ENCODE measurements at places on chromosomes 7 and 10. TPM values are rescaled to one million over a fixed set of nuclear protein-coding genes. Genes with fewer than 3 reads are reported as not detected.

GRCh38 chr7:37097983-37098382 is 350.7 kb downstream of the ELMO1 start:
- DNase-seq = no peak

DNA sequence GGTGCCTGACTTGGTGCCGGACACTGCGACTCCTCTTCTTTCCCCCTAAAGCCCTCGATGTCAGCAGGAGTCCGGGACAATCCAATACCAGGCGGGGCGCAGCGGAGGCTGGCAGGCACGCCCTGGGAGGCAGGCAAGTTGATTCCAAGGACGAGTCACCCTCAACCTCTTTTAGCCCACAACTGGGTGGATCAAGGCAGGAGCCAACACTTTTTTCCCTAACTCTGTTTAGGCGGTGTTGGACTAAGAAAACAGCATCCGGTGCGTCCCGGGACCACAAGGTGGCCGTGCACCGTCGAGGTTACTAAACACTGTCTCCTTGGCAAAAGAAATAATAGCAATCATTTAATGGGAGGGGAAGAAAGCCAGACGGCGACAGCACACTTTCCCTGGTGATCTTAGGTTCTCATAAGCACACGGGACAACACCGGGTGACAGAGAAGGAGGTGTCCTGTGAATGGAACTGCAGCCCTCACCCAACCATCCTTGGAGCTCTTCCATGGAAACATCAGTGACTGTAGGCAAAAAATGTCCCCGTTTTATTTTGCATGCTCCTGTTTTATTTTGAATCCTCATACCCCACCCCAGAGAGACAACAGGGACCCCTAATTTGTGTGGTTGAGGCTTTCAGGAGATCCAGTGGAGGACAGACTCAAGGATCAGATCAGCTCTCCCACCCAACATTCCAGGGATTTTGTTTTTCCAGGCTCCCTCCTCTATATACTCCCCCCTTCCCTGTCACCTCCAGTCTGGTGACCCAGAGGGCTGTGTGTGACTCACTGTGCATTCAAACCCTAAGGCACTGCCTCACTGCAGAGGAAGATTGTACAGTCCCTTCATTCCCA is 1.3 kb upstream of the CALCR start:
- DNase-seq = no peak

GRCh38 chr7:127802845-127803244 is 150.9 kb downstream of the SND1 start:
- no peak for DNase-seq

DNA sequence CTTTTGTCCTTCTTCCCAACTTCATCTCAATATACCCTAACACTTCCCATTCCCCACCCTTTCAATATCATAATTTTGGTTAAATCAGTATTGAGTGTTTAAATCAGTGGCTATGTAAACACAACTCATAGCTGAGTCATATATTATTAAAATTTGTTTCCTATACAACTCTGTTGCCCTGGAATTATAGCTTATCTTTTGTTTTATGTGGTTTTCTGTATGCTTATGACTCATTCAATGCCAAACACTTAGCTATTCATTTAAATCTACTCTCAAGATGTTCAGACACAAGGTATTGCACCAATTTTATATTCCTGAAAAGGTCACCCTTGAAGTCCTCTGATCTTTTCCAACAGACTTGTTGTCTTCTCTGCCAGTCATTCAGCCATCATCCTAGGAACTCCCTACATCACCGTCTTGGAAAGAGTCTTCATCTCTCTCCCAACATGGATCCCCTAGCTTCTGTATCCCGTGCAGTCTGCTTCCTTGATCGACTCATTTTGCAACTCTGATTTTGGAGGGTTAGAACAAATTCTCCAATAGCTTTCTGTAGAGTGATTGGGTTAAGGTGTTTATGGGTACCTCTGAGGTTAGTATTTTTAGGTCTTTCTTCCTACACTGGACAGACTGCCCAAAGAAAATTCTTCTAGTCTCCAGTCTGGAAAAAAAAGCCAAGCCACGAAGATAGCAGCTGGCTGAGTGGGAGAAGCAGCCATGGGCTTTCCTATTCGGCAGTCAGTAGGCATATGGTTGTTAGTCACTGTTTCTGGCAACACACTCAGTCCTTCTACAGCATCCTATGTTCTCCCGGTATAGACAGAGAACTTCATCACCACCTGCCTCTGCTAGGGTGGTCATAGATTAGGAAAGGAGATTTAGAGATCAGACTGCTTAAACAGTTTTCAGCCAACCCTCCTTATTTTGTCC is 102.1 kb downstream of the CRPPA start:
- peak; percentile 20 for DNase-seq

Gene FANK1
- 0.65 TPM for total RNA-seq

DNA sequence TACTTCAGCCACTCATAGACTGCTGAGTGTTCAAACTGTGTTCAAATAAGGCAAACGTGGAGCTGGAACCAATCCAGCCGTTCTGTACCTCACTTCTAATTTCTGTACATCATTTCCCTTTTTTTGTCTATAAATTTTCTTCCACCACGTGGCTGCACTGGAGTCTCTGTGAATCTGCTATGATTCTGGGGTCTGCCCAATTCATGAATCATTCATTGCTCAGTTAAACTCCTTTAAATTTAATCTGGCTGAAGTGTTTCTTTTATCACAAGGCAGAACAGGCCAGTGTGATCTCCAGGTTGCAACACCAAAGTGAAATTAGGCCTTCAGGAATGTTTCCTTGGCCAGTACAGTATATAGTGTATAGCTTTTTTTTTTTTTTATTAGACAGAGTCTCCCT is 53.5 kb downstream of the DNAJC12 start:
- no peak for DNase-seq

DNA sequence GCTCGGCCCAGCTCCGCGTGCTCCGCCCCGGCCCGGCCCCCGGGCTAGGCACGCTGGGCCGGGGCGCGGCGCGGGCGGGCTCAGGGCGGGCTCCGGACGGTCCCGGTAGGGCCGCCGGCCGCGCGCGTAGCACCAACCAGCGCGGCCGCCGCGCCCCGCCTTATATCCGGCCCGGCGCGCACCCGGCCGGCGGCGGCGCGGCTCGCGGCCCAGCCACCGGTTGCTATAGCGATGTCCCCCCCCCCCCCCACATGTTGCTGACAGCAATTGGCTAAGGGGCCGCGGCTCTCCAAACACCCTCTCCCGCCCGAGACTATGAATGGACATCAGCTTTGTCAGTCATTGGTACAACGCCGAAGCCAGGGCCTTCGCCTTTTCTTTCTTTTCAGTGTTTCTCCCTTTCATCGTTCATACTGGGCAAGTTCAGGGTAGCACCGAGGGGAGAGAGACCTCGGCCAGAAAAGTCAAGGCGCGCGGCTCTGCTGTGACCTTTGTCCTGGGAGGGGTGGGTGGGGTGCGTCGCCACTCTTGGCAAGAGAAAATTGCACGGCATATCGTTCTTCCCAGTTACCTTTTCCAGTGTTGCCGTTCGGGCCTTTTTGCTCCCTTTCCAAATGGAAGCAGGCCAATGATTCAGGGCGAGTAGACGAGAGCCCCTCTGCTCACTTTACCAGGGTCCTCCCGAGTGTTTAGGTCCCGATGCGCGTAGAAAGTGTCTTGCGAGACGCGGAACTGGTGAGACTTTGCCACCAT is 354.2 kb downstream of the DNAJB6 start:
- peak; percentile 67 for DNase-seq

DNA sequence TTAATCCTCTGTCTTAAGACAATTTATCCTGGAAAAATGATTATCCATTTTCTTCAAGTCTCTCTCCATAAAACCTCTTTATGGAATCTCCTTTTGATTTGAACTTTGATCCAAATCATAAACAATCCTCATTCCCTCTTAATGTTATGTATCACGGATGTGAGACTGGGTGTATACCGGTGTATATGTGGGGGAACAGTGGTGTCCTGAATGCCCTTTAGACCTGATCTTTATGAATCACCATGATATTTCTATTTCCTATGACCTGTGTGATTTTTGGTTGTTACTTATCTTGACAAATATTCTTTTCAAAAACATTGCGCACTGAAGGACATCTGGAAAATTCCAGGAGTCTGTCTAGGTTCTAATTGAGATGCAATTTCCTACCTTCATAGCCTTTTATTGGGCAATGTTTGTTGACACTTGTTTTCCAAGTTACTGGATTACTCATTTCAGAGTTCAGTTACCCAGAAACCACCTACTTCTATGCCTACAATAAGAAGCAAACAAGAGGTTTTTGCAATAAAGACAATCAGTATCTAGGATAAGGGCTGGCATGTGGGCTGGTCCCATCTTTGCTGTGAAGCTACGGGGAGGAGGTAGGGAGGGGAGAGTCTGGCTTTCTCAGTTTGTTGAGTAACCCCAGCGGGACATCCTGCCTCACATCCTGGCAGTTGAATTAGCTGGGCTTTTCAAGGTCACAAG is 190.4 kb downstream of the CTTNBP2 start:
- no peak for DNase-seq

GRCh38 chr7:117132321-117133120 is 179.2 kb downstream of the ST7 start:
- DNase-seq = peak; percentile 89

DNA sequence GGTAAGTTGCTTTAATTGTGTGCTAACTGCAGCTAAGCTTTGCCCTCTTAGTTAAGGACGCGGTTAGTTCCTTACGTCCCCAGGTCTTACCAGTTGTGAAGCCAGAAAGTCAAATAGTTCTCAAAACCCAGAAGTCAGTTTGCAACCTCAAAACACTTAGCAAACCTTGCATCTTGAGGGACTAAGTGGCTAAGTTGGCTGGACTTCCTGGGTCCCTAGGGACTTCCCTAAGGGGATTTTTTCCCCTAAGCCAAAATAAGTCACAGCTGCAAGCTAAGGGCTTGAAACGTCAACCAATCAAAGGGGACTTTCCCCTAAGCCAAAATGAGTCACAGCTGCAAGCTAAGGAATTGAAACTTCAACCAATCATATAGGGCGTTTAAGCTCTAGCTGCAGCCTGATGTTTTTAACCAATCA is 36.2 kb upstream of the HECW1 start:
- no peak for DNase-seq

DNA sequence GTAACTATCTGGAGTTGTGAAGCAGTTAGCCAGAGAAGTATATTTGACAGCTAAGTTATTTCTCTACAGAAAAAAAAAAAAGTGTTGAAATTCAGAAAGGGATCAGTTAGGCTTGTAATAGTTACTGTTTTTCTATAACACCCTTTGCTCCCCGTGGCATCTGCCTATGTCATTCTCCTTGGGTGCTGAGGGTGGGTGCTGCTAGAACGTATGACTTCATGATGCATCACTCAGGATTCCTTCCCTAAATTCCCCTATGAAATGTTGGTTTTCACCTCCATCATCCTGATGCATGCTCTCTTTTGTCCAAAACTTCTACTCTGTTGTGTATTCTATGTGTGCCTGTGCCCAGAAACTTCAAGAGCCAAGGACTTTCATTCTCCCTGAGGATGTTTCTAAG is 536.4 kb downstream of the GRM8 start:
- no peak for DNase-seq

- no peak for DNase-seq
Observed at GRCh38 chr7:81190997-81191768, 272.3 kb upstream of the SEMA3C start.

DNA sequence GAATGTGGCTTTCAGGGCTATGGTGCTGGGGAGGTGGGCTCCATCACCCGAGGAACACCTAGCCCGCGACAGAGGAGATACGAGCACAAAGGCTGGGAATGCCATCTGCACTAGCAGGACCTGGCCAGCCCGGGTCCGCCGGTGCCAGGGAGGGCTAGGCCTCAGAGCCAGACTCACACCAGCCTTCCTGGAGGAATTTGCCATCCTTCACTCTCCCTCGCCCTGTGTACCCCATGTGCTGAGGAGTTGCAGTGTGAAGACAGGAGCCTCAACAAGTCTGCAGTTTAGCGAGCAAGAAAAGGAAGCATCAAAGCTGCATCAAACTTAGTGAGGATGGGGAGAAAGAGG is 123.6 kb upstream of the JCAD start:
- DNase-seq = no peak

DNA sequence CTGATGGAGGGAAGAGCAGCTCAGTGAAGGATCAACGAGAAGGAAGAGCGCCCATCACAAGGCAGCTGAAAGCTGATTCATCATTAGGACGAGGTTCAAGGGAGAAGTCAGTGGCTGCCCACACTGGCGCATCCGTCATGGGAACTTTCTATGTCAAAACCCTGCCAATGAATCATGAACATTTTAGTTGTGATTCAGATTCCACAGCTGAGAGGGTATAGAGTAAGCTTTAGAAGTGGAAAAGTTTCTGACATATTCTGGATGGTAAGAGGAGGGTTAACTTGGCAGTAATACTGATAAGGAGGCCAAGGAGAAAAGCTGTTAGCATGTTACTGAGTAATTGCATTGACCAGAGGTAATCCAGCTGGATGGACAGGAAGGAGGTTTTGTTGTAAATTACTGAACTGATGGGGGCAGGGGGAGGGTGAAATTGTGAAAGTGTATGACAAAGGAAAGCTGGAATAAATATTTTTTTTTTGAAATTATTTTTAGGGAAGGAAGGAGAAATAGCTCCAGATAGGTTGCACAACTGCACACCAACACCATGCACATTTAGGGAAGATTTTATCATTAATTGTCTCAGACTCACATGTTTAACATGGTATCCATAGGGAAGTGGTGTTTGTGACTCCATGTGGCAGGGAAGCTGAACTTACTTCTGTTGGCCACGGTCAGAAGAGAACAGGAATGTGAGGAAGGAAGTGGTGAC is 78.3 kb upstream of the NRP1 start:
- peak; percentile 8 for DNase-seq

DNA sequence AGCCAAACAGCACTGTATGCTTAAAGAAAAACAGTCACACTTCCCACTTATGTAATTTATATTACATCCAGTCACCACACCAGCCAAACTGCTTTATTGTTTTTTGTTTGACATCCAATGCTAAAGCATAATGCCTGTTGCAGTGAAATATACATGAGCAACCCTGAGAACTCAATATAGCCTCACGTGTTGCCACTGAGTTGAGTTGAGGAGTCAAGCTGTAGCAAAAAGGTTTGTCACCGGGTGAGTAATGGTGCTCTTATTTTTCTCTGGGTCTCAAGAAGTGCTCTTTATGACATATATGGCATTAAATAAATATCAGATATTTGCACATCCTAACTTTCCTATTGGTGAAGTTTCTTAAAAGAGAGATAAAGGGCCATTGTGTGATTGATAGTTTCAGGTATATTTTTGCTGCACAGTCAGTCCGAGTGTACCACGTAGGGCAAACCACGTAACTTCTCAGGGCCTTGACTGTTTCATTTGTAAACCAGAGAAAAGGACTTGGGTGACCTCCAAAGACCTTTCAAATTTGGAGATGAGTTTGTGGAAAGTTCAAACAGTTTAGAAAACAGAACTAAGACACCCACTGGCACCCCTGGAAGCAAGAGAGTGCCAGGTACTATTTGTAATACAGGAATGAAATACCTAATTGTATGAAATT is 168.5 kb downstream of the CFTR start:
- no peak for DNase-seq

- no peak for DNase-seq
Observed at GRCh38 chr7:924541-925231, 29.8 kb downstream of the ADAP1 start.

DNA sequence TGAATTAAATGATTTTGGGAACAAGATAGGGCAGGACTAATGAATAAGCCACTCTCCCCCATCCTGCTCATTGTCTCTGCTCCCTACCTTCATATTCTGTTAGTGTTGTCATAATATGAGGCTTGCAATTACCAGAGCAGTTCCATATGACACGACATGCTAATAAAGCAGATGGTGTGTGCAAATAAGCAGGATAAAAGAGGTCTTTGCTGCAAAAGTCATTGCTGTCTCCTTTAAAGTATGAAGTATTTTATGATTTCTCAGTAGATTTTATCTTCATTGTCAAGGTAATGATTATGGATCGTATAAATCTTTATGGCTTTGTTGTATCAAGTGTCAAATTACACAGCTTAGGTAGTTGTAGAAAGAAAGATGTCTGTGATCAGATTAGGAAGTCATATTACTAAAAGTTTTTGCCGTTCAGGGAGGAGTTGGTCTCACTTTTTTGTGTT is 114.8 kb downstream of the SDK1 start:
- no peak for DNase-seq

All from dermis blood vessel endothelial cell (primary cell).